Ascending aorta (tissue), 2 donors: ENCODE measurements at places on chromosomes 7 and 10.

GRCh38 chr7:128933180-128933891, 4.4 kb upstream of the IRF5 start:
- no peak overlapping the region for H3K27ac ChIP-seq
- H3K4me1 ChIP-seq: peaks cover 3% of the 10 kb centered on the region
- no peaks in the 10 kb centered on the region for H3K36me3 ChIP-seq
- DNase-seq: no peak

DNA sequence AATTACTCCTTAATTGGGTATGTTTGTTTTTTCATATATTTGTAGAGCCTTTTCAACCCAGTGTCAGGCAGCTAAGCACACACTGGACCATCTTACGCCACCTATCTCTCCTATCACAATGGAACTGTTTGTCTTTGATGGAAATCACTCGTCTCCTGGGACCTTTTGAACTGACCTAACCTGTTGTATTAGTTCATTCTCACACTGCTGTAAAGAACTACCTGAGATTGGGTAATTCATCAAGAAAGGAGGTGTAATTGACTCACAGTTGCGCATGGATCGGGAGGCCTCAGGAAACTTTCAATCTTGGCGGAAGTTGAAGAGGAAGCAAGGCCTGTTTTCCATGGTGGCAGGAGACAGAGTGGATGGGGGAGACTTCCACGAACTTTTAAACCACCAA, 182.0 kb downstream of the TCERG1L start:
- no peak for DNase-seq
- no peaks in the 10 kb centered on the region for H3K27me3 ChIP-seq
- no peak overlapping the region for H3K27ac ChIP-seq
- no peaks in the 10 kb centered on the region for H3K4me1 ChIP-seq
- no peak overlapping the region for H3K4me3 ChIP-seq

GRCh38 chr7:27113991-27114769, 11.7 kb upstream of the HOXA2 start:
- H3K4me1 ChIP-seq: peaks cover 6% of the 10 kb centered on the region
- H3K27me3 ChIP-seq: no peaks in the 10 kb centered on the region

DNA sequence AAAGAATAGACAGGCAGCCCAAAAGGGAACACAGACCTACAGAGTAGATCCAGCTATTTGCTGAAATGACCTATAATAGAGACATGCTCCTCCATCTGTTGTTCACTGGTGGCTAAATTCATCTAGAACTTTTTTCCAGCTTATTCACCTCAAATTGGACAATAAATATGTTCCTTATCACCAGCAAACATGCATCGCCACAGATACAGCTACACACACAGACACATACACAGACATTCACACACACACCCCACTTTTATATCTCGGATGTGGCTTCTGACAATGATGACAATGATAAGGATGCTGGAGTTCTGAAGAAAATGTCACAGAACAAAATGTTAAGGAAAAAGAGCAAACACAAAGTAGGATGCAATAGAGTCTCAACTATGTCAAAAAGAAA, 175.4 kb downstream of the LSM5 start:
- H3K27ac ChIP-seq: no peak overlapping the region
- no peak for DNase-seq
- no peaks in the 10 kb centered on the region for H3K27me3 ChIP-seq
- H3K36me3 ChIP-seq: no peaks in the 10 kb centered on the region

DNA sequence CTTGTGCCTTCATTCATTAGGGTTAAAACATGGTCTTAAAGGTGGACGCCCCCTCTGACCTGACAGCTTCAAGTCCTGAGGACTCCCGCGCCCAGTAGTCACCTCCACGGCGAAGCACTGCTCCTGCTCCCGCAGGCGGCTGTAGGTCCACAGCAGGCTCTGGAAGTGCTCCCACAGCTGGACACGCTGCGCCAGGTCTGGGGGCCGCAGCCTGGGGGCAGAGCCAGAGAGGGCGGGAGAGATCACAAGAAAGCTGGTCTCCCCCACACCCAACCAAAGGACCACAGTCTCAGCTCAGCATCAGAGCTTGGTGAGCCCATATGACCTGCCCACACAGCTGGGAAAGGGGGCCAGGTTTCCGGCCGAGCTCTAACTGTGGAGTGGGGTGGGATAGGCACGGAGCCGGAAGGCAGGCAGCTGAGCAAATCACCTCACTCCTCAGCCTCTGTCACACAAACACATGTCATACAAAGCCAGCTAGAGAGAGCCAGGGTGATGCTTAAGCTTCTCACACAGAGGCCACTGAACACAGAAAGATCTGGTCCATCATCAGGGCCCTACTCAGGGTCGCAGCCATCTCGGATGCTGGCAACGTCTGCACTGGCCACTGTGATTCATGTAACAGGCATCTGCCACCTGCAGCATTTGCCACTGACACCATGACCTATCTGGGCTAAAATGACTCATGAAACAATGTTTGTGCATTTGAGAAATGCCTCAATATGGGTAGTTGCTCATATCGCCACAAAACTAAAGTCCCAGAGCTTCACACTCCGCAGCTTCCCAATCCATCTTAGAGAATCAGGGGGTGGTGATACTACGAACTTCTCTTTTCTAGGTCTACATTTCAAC, 12.6 kb downstream of the HPS1 start:
- H3K4me1 ChIP-seq: no peaks in the 10 kb centered on the region
- H3K4me3 ChIP-seq: no peak overlapping the region
- peaks cover 66% of the 10 kb centered on the region for H3K36me3 ChIP-seq
- H3K27ac ChIP-seq: no peak overlapping the region
